Fibroblast of pulmonary artery (primary cell): ENCODE measurements at places on chromosomes 11 and 22.

- DNase-seq = peak; percentile 64
Observed at GRCh38 chr22:38316364-38317121, 690 bp downstream of the CSNK1E start.

- peak; percentile 18 for DNase-seq
Observed at GRCh38 chr11:27902981-27903624, 202.8 kb upstream of the BDNF start.

DNA sequence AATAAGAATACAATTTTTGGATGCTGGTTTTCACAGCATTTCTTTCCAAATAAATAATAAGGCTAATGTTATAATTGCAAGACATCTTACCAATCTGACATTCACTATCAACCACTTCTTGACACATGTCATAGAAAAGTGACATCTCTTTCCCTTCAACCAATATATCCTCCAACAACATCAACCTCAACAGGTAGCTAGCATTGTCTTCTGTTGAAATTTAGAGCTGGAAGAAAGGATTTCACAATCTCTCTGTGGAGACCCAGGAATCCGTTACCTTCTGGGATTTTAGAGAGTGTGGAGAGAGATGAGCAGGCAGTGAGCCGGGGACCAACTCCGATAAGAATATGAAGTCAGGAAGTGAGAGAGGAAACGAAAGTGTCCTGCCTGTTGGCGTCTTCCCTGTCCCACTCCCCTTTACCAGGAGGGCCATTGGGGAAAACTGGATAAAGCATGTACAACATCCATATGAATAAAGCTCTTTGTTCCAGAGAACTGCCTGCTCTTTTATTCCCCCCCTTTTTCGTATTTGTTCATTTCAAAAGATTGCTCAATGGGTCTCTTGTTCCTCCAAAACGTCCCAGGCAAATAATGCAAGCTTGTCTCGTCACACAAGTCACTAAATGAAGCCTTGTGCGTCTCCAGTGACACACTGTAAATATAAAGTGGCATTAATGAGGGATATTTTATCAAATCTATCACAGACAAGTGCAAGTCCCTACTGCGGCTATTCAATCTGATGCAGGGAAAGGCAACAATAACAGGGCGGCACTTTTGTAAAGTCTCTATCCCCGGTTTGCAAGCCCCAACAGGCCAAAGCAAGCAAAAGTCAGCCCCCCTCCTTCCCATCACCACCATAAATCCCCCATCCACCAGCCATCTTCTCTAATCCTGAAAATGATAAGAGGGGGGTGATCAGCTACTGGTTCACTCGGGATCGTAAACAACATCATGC is 3.4 kb downstream of the CADM1 start:
- DNase-seq = no peak

DNA sequence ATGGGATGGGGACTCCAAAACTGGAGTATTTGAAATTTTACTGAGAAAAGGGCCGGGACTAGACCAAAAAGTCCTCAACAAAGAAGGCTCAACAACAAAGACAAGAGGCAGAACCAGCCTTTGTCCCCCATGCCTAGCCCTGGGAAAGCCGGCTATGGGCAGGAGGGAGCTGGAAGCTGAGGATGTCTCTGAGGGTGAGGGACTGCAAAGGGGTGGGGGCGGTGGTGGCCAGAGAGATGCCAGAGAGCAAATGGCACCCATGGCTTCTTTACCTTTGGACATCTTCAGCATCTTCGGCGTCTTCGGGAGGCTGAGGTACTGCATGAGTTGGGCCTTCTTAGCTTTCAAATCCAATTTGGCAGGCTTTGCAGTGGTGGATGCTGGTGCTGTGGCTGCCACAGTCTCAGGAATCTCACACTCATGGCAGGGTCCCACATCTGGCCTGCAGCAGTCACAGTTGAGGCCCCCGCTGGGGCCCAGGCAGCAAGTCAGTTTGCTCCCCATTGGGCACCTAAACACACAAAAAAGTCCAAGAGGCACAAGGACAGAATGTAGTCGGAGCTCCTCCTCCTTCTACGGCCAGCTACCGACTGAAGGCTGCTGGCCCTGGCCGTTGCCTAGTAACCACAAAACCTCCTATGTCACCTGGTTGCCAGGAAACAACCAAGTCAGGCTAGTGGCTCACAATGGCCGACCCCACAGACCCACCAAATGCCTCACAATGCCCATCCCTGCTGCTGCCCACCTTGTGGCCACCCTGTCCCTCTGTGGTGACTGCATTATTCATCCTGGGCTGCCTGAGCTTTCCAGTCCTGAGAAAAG is at the start of gene C22orf42:
Gene C22orf42, minus strand, starts transcription at position 592 of the 822 bp plus-strand sequence. Its CDS starts 88 bp downstream, at position 504.
- DNase-seq = no peak

DNA sequence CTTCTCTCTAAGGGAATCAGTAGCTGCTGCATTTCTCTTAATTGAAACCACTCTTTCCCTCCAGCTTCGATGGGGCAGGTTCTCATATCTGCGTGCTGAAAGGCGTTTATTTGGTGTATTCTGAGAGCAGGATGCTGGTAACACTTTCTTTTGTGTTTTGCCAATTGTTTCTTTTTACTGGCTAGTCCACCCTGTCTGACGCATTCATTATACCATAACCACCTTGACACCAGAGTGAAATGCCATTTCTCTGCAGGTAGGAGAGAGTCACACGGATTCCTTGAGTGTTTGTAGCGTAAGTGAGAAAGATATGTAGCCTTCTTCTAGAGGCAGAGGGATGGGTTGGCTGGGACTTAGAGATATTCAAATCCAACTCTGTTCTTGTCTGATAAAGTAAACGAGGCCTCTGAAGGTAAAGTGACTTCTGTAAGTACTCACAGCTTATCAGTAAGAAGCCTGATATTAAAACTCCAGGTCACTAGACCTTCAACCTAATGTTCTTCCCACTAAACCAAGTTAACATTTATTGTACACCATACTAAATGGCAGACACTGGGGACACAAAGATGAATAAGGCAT is 21.4 kb downstream of the CD44 start:
- no peak for DNase-seq
